Activated CD4-positive, CD25-positive, alpha-beta regulatory T cell (primary cell): ENCODE measurements at places on chromosomes 6 and 20.

GRCh38 chr6:14863902-14864850 is 381.7 kb upstream of the JARID2 start:
- DNase-seq, result no peak

DNA sequence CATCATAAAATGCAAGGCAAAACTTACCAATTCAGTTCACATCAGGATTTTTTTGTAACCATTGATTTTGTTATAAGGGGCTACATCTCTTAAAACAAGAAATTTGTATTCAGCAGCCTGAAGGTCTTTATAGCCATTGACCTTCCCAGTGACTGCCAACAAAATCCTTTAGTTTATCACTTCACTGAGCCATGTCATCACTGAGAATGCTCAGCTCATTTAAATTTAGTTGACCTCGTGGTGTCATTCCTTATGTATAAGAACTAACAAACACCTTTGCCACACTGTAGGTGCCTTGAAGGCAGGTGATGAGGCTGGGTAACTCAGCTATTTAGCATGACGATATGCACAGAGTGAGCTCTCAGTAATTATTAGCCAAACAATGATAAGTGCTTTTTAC is 77.7 kb downstream of the GRM1 start:
- no peak for DNase-seq

- DNase-seq, result no peak
Observed at GRCh38 chr6:56235245-56235644, 12.1 kb downstream of the COL21A1 start.

GRCh38 chr6:97850458-97851212 is 567.6 kb upstream of the MMS22L start:
- no peak for DNase-seq

DNA sequence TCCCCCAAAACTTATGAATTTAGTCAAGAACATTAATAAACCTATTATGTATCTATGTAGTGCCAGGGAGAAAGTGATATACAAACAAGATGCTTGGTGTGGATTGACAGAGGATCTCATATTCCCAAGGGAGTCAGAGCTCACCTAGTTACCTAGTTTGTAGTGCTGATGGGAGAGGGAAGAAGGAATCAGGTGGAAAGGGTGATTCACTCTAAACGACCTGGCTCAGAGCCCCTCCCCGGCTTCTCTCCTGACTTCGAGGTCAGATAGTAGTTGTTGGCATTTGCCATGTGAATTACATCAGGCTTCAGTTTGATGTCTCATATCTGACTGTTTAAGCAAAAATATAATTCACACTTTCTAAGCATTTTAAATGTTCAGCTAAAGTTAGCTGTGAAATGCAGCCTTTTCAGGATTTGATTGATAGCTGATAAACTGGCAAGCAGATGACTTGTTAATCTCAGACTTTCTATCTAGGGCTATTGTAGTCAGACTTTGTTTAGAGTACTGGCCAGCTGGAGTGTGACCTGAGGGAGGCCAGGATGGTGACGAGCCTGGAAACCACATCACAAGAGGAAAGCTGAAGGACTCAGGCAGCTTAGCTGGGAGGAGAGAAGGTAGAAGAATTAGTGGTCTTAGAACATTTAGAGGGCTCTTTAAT is 123.7 kb downstream of the AKAP7 start:
- DNase-seq, result no peak
